ENCODE measurements at places on chromosomes 3 and 15.

DNA sequence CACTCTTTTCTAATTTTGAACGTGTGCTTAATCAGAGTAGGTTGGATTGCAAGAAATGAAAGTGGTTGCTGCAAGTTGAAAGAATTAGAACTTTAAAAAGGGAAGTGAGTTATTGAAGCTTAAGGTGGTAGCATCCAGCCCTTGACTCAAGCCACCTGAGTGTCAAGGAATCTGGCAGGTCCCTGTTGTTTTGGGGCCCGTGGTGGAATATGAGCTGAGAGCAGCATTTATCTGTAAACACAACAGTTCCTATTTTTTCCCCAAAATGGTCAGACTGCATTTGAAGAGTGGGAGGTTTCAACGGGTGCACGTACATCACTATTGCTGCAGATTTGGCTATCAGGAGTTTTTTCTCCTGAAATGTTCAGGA is 1.7 kb downstream of the ITPR1 start:
- no peak for DNase-seq

GRCh38 chr15:81924729-81925128 is 121.1 kb downstream of the MEX3B start:
- no peak for DNase-seq

GRCh38 chr15:77494964-77495363 is 74.3 kb downstream of the HMG20A start:
- no peak for DNase-seq

DNA sequence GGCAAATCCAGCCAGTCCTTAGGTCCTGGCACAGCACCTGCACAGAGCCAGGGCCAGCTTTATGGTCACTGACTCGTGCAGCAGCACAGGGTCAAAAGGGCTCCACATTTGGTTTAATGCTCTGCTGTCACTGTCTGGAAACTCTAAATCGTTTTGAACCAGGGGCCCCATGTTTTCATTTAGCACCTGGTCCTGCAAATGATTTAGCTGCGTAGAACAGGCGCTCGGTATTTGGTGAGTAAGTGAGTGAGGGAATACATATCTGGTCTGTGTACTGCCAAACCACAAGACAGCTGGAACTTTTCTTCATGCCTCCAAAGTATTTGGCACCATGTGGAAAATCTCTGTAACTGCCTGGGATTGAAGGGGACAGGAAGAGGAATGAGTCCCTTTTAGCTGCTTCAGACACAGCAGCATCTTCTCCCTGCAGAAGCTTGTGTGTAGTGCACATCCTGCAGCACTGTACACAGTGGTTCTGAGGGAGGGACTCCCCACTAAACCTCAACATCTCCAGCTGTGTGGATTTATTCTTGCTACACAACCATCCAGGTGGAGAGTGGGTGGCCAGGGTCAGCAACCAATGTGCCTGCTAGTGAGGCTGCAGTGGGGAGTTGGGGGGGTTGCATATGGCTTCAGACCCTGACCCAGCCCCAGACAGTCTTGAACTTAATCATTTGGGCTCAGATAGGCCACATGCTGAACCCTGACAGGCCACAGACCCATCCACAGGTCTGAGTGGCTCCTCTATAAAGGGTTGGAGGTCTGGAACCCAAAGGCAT is 1.1 kb downstream of the SH2D7 start:
- DNase-seq = no peak

GRCh38 chr15:77622934-77623754 is 9.6 kb downstream of the LINGO1 start:
- DNase-seq = no peak

- DNase-seq = no peak
Observed at GRCh38 chr3:150327678-150328653, 80.1 kb upstream of the TSC22D2 start.

- DNase-seq = no peak
Observed at GRCh38 chr3:62604298-62604697, 230.9 kb upstream of the FEZF2 start.

DNA sequence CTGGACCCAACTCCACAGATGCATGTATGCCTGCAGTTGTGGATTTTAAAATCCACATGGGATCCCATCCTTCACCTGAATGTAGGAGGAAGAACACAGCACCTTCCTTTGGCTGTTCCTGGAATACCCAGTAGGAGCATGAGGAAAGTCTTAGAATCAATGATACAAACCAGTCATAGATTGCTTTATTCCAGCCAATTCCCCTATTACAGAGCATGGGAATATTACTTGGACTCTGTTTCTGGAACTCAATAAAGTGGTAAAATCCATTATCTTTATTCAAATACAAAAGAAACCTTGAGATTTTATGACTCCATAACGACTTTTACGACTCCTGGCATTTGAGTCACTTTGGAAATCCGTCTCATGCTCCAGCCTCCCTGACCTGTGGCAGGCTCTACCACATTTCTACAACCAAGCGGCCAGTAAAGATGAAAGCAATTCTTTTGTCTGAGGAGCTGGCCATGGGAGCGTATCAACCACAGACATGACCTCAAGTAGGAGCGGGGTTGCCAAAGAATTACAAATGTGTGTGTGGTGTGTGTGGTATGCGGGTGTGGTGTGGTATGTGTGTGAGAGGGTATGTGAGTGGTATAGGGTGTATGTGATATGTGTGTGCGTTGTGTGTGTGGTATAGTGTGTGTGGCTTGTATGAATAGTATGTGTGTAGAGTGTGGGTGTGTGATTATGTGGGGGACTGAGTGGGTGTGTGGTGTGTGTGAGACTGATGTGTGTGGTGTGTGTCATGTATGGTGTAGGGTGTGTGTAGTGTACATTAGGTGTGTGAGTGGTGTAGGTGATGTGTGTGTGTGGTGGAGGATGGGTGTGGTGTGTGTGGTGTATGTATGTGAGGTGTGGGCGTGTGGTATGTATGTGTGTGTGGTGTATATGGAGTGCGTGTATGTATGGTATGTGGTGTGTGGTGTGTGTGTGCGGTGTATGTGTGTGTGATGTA is 40.0 kb downstream of the ARRDC4 start:
- DNase-seq = no peak

DNA sequence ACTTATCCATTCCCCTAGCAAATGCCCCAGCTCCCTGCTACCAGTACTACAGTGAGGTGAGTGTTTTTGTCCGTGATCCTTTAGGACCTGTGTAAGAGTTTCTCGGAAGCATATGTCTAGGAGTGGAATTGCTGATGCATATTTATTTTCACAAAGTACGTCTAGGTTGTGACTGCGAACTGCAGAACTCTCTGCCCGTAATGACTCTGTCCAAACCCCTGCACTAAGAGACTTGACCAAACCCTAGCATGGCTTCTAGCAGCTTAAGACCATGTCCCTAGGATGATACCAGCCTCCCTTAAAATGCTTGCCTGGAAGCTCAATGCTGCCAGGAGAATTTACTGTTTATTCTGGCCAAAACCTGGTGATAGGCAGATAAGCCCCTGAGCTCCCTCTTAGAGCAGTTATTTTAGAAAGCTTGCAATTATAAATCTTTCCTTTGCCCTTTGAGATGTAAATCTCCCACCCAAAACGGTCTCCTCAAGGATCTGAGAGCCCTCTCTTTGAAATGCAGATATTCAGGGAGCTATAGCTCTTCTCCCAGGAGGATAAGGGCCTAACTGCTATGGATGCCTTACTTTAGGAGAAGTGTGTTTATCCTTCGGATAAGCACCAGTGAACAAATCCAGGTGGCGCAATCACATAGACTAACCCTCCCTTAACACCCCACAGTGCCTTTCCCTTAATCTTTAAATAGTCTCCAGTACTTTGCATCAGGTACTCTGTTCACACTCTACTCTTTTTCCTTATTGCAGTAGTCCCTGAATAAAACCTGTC is 14.7 kb upstream of the CA12 start:
- no peak for DNase-seq

DNA sequence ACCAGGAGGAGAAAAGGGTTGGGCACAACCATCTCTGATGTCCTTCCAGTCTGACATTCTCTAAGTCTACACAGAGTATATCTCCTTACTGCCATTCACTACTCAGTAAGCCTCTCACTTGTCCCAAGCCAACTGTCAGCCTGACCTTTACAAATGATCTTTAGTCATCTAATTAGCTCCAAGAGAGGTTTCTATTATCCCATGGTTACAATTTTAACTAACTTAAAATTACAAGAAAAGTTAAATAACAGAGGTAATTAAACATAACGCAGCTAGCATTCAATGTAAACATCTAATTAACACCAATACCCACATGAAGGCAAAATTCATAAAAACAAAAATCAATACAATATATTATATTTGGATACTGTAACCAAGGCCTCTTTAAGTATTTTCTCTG is 126.9 kb downstream of the LSAMP start:
- DNase-seq = no peak

DNA sequence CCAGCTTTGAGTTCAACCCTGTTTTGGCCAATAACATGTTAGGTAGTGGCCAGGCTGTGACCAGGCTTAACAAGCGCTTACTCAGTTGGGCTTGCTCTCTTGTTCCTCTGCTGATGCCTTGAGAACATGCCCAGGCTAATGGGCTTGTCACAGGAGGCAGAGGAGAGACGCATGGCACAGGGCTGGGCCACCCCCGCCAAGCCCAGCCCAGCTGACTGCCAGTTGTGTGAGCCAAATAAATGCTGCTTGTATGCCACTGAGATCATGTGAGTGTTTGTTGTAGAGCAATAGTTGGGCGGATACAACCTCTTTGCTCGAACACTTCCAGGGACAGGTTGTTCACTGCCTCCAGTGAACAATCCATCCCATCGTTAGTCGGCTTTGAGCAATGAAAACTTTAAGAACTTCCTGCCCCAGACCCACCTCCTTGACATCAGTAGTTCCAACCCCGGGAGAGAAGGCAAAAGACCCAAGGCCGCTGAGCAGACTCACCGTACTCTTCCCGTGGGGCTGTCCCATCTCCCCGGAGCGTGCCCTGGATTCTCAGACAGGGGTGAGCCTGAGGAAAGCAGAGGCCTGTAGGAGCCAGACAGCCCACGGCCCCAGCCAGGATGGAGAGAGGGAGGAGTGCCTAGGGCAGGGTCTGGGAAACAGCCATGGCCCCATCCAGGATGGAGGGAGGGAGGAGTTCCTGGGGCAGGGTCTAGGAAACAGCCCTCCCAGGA is 4.1 kb downstream of the PLA2G4F start:
- DNase-seq = no peak

- DNase-seq = no peak
Observed at GRCh38 chr3:46127503-46127902, 80.6 kb downstream of the CCR1 start.

GRCh38 chr15:31235311-31236183 is 91.1 kb upstream of the KLF13 start:
- DNase-seq = peak; percentile 25

GRCh38 chr3:137071104-137071503 is 113.3 kb downstream of the IL20RB start:
- no peak for DNase-seq

DNA sequence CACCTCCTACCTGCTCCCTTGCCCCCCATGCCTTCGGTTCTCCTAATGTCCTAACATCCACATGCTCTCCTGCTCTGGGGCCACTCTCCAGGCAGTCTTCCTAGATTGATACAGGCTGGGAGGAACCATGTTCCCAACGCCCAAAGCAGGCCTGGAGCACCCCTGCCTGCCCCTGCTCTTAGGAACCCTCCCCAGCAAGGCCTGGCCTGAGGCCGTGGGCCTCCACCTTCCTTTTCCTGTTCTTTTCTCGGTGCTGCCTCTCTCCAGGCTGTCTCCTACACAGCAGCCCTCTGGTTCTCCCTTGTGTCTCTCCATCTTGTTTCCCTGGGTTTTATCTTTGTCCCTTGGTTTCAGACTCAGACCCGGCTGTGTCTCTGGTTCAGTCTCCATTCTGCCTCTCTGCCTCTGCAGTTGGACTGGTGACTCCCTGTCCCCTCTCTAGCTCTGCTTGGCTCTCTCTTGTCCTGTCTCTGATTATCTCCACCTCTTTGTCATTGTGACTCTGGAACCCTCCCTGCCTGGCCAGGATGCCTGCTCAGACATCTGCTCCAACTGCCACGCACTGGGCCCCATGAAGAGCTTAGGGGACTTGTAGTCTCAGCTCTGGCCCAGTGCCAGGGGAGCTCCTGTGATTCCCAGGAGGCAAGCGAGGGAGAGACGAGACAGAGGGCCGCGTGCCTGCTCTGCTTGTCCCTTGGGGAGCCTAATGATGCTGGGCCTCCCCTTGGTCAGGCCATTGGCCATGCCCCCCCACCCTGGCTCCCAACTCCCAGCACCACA is 26.0 kb upstream of the RPL29 start:
- DNase-seq = peak; percentile 86

GRCh38 chr3:49712166-49712565 is 7.3 kb downstream of the AMIGO3 start:
- no peak for DNase-seq

- no peak for DNase-seq
Observed at GRCh38 chr15:49989498-49989897, 129.5 kb downstream of the ATP8B4 start.

DNA sequence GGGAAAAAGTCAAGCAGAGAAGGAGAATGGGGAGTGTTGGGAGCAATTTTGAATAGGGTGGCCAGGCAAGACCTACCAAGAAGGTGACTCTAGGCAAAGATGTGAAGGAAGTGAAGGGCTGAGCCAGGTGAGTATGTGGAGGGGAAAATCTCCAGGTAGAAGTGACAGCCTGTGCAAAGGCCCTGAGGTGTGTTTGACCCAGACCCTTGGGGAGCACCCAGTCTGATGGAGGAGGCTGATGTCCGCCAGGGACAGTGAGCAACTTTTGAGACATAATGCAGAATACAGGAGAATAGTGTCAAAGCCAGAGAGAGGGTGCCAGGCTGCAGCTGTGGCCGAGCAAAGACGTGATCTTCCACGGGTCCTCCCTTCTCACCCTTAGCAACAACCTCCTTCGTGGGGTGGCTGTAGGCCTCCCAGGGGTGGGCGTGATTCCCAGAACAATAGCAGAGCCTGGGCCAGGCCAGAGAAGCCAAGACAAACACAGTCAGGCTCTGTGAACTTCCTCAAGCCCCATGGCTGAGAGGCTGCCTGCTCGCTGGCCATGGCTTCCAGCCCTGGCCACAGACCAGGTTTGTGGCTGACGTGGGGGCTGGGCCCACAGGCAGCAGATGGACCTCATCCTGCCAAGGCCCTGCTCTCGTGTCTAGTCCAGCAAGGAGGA is 58.1 kb downstream of the SLC6A6 start:
- DNase-seq = no peak

GRCh38 chr3:114659109-114660061 is 365.6 kb downstream of the TIGIT start:
- no peak for DNase-seq

- DNase-seq = no peak
Observed at GRCh38 chr15:84819291-84819768, 2.2 kb downstream of the ALPK3 start.

GRCh38 chr3:185929192-185930151 is 8.3 kb downstream of the TRA2B start:
- no peak for DNase-seq

DNA sequence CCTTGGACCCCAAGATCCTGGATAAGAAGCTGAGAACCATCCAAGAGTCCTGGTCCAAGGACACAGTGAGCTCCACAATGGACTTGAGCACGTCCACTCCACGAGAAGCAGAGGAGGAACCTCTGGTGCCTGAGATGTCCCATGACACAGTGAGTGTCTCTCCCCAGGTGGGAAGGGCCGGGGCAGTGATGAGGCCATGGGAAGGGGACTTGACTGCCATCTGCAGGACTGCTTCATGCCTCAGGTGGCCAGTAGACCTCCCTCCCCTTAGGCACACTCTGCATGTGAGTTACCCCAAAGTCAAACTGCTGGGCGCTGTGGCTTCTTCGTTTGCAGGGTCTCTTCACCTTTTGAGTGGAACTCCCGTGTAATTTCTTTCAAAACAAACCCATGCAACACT is 59.7 kb downstream of the CCDC33 start:
- peak; percentile 27 for DNase-seq
